Adrenal gland (tissue), 19 donors: ENCODE measurements at places on chromosomes 5 and 9.

DNA sequence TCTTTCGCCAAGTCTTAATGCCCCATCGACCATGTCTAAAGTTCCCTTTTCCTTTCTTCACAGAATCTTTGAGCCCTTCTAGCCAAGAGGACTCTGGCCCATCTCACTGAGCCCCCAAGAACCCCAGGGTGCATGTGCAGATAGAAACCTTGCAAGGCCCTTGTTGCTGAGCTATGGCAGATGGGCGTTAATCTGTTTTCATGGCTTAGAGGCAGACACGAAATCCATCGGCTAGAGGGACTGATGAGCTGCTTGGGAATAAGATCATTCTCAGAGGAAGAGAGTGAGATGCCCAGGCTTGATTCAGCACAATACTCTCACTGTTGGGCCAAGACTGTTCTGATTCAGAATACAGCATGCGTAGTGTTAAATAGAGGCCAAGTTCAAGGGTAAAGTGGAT is 262.5 kb upstream of the C9orf72 start:
- no peak for DNase-seq

- DNase-seq: no peak
Observed at GRCh38 chr9:15670894-15671293, 118.1 kb downstream of the CCDC171 start.

DNA sequence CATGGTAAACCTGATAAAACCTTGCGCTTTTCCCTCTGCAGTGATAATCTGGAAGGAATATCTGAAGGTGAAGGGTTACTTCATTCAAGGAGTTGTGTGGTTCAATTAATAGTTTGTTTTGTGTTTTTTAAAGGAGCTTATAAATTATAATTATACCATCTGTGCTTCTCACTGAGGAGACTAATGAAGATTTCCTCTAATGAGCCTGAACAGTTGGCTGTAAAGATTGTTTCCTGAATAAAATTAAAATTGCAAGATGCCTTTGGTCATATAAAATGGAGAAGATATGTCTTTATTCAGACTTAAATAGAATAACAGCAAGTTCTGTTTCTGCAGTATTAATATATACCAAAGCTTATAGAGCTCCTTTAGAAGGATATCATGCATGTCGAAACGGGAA is 59.9 kb downstream of the GAPVD1 start:
- DNase-seq: no peak

DNA sequence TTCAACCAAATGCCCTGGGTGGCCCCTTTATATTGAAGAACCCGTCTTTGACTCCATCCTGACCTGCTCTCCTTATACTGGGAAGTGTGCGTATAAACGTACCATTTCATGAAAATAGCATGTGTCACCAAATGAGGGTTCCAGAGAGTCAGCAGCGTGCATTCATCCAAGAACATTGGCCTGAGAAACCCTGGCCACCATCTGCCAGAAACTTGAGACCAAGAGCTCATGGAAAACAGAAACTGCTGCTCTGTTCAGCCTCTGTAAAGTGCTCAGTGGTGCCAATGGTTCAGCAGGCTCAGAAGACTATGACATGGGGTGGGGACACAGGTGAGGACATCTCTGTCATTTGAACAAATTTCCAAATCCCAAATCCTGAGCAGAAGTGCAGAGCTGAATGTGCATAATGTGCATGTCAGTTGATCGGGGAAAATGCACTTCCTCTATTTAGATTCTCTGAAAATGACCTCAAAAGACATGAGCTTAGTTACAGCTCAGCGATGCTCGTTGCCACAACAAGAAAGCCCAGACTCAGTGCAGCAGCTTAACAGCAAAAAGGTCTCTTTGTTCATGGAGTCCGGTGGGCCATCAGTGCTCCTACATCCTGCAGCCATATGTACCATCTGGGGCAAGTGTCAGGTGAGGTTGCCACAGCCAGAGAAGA is 176.1 kb downstream of the ATPSCKMT start:
- DNase-seq: no peak

DNA sequence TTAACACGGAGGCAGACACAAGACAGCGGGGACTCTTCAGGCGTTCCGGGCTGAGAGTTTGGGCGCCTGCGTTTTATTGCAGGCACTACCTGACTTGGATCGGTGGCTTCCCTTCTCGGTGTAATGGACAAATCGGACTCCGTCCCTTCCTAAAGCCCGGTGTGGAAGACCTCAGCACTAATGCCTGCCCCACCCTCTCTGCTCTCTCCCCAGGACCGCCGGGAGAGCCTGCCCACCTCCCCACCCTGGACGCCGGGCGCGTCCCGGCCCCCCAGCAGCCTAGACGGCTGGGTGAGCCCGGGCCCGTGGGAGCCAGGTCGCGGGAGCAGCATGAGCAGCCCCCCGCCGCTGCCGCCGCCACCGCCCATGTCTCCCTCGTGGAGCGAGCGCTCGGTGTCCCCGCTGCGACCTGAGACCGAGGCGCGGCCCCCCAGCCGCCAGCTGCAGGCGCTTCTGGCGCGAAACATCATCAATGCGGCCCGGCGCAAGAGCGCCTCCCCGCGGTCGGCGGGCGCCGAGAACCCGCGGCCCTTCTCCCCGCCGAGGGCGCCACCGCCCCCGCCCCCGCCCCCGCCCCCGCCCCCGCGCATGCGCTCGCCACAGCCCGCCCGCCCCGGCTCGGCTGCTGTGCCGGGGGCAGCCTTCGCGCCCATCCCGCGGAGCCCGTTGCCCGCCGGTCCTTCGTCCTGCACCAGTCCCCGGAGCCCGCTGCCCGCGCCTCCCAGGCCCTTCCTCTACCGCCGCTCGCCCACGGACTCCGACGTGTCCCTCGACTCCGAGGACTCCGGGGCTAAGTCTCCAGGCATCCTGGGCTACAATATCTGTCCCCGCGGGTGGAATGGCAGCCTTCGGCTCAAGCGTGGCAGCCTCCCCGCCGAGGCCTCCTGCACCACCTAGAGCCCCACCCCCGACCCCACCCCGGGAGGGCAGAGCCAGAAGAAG is 4.6 kb upstream of the MYOZ3 start:
- DNase-seq: peak; percentile 64

DNA sequence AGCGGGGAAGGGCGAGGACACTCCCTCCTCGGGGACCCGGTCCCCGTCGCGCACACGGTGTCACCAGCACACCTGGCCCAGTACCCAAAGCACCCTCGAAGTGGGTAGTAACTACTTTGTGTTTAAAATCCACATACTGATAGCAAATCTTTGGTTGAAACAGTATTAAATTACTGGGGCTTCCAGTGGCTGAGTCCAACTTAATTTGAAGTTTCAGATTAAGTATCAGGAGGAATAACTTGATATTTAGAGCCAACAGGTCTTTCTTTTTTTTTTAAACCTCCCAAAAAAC is 615 bp downstream of the ATG10 start:
- no peak for DNase-seq

GRCh38 chr5:141874262-141874964 is 3.8 kb downstream of the PCDH1 start:
- DNase-seq: no peak
